ENCODE measurements at places on chromosomes 5 and 9.

DNA sequence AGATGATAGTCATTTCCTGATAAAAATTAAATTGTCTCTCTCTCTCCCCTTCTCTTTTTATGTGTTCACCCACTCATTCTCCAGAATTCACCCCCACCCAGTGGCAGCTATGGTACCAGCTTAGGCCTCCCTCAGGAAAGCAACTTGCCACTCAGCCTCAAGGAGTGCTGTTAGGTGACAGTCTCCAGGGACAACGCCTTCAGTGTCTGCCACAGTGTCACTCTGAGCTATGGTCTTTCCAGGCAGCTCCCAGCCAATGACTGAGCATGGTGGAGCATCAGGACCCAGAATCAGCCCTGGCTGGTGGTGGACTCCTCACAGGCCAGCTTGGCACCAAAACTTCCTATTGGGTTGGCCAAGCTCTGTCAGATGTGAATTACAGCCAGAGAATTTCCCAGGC, 140.9 kb upstream of the PIK3R1 start:
- DNase-seq: no peak

DNA sequence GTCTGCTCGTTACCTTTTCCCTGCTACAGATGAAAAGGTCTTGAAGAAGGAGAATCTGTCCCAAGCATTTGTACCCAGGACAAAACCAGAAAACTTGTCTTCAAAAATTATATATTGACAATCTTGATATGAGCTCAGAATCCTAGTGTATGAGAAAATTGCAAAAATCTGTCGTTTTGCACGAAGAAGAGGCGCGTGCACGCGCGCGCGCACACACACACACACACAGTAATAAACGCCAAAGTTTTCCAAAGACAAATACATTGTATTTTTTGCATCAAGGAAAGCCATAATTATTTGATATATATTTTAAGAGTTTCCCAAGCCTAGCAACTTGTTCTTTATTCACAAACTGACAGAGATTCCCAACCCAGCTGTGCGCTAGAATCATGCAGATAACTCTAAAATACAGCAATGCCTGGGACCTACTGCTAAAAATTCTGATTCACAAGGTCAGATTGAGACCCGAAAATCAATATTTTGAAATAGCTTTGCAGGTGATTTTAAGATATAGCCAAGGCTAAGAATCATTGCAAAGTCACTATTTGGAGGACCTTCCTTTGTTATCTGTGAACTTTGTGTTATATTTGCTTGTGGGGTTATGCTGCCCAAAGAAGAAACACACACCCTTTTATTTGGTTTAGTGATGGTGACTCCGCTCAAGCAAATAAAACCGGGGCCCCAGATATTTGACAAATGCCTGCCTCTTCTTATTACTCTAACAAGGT, 1287.7 kb upstream of the CDH6 start:
- no peak for DNase-seq

DNA sequence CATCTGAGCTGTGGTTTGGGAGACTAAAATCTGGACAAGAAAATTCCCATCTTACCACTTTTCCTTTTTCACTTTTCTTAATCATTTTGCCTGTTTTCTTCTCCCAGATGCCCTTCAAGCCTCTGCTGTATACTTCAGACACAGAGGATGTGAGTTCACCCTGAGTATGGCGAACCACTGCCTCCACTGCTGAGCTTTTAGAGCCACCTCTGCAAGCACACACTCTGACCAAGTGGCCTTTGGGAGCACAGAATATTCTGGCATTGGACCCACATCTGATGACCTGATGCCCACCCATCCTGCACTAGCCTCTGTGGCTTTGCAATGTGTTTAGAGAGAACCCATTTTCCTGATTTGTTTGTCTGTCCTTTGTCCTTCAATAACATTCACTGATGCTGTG, 32.5 kb downstream of the TERT start:
- no peak for DNase-seq

DNA sequence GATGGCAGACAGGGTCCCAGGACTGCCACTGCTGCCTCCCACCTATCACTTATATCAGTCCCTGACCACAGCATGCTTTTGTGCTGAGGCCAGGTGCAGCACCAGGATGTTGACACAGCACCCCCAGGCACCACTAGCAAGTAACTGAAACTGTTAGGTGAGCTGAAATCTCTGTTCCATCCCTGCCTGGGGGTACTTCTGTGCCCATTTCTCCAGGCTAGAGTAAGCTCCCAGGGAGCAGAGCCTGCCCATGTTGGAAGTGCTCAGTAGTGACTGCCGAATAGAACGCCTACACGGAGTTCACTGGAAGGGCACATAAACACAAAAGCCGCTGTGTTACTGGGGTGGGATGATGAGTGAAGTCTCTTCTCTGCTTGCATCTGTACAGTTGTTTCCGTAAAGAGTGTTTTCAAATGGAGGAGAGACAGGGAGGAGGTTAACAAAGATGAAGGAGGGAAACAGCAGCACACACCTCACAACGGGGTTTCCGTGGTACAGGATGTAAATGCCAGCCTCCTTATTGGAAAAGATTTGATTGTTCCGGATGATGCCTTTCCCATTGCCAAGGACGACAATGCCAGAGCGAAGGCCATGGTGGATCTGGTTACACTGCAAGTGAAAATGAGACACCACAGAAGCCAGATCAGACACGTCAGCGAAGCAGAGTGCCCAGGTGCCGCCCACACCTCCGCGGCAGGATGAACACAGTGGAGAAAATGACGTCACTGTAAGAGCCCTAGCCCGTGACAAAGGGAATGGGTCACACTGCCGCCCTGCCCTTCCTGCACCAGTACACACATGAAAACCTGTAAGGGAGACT, 43.1 kb downstream of the POLR1E start:
- no peak for DNase-seq

DNA sequence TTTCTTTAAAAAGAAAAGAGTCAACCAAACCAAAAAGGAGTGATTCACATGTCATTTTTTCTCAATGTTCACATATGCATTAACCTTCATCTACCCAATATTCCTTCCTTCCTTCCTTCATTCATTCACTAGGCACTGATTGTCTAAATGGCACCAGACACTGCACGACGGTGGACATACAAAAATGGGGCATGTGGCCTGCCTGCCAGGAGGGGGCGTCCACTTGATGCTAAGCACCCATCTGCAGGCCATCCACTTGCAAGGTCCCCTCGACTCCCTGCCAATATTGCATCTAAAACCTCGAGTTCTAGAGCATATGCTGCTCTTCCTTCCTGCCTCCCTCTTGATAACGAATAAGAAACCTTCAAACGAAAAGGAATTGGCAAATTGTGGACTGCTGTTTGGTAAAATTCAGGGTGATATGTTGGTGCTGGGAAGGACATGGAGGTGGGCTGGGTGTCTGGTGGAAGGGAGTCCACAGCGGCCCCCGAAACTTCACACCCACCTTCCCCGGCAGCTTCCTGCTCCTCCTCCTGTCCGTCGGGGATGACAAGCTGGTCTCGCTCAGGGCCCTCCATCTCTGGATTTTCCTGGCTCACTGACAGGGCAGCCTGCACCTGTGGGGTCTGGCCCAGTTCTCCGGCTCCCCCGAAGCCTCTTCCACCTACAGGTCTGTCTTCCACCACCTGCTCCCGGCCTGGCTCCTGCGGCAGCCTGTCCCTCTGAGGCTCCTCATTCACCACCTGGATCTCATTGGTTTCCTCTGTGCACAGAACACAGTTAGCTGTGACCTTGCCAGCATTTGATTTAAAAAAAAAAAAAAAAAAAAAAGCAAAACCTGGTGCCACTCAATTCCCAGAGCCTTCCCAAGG, 64.3 kb downstream of the GOLM1 start:
- no peak for DNase-seq

DNA sequence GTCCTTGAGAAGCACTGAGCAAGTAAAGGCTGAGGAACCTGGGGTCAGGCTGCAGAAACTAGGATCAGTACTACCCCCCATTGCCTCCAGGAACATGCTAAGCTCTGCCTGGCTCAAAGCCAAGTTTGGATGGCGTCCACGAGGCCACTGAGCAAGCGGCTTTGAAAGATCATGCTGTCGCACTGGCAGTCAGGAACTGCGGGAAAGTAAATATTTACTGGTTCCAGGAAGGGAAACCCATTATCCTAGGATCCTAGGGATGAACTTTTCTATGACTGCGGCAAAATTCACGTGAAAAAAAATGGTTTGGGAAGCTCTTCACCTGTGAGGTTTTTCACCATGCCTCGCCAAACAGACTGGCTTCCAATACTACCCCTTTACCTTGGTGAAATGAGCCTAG, 75.3 kb upstream of the PJA2 start:
- no peak for DNase-seq

- peak; percentile 18 for DNase-seq
These were observed 254.6 kb downstream of the EDIL3 start for GRCh38 chr5:84130006-84130580.

GRCh38 chr5:69231851-69232250, 2.8 kb upstream of the CDK7 start:
- no peak for DNase-seq

DNA sequence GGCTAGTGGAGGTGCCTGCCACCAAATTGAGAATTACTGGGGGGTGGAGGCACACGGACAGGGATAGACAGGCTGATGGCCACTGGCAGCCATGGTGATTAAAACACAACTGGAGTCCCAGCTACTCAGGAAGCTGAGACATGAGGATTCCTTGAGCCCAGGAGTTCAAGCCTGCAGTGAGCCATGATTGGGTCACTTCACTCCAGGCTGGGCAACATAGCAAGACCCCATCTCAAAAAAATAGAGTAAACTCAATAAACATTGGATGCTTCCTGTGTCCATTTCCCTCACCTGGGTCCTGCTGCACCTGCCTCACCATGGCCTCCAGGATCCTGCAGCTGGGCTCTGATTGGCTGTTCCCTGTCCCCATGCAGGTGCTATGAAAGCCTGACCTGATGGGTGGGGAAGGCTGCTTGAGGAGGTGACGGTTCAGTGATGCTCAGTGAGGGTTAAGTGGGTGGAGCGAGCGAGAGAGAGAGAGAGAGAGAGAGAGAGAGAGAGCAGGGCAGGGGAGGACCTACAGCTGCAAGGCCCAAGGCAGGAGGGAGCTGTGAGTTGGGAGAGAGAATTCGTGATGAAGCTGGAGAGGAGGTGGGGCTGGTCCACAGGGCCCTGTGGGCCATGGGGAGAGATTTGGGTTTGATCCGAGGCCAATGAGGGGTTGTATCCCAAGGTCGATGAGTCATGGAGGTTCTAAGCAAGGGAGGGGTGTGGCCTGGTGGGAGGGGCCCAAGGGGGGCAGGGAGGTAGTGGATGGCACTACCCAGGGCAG, 36.7 kb upstream of the FUBP3 start:
- no peak for DNase-seq

DNA sequence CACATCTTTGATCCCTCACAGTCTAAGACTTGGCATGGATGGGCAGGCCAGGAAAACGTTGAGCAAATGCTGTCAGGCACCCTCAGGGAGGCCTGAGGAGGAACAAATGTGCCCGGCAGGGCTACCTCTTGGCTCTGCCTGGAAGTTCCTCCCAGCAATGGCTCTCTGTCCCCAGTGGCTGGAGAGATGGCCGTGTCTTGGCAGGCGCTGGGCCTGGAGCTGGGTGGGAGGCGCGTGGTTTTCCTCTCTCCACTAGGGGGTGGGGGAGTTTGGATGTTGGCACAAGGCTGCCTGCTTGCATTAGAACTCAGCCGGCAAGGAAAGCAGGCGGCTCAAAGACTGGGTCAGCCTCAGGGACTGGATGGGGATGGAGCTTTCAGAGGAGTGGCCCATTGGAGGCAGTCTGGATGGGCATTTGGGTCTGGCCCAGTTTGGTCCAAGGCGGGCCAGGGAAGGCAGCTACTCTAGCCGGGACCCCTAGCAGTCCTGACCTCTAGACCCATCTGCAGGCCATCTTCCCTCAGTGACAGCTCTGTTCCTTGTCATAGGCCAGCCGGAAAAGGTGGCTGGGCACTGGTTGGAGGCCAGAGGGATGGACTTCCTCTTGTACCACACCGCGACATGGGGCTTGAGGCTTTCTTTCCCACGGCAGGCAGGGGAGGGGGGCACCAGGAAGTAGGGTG, 68.2 kb upstream of the STC2 start:
- DNase-seq: no peak

DNA sequence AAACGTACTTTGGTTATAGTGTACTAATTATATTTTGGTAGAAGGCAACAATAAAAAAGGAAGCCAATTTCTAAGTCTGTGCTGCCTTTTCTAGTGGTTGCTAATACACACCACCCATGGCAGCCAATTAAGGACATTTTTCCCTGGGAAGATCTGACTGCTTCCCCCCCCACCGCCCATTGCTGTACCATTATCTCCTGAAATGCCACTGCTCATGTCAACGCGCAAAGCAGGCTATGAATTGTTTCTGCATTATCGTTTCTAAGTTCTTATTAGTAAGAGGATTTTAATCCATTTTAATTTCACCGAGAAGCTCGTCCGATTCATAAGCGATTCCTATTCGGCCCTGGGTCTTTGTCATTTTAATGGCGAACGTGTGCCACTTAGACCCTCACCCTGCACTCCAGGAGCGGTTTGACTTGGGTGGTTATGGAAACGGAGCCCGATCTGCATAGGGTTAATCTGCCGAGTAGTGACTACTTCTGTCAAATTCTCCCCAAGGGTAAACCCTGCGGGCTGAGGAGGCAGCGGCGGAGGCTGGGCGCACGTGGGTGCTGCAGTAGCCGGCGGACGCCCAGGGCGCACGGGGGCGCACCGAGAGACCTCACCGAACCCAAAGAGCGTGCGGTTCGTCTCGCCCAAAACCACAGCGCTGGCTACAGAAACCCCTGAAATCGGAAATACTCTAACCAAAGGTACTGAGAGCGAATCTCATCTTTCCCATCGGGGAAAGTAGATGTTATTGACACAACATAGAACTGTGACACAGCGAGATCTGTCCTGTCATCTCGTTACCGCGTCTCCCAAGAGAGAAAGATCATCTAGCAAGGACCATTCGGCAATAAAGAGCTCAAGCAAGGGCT, 55.8 kb upstream of the SHC3 start:
- no peak for DNase-seq

DNA sequence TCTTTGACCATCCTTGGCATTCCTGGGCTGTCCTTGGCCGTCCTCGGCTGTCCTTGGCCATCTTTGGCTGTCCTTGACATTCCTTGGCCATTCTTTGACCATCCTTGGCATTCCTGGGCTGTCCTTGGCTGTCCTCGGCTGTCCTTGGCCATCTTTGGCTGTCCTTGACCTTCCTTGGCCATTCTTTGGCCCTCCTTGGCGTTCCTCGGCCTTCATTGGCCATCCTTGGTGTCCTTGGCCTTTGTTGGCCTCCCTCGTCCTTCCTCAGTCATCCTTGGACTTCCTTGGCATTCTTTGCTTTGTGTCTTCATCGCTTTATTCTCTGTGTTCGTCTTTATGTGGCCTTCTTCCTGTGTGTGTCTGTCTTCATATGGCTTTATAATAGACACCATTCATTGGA, 20.7 kb downstream of the NDUFS6 start:
- no peak for DNase-seq

GRCh38 chr5:10789021-10789420, 28.0 kb upstream of the DAP start:
- DNase-seq: peak; percentile 50

- no peak for DNase-seq
These were observed 7.4 kb downstream of the SLC12A7 start for GRCh38 chr5:1104327-1105006.
